Stimulated activated CD4-positive, alpha-beta T cell treated with anti-CD3 and anti-CD28 coated beads, Interleukin-1b, Interleukin-23, amount 100 ng/mL, for 4 hours (primary cell): ENCODE measurements at places on chromosomes 3 and 15.

- no peak for DNase-seq
These were observed 675 bp downstream of the BRPF1 start for GRCh38 chr3:9732080-9732739.

GRCh38 chr15:81254277-81254915 lies 57.7 kb downstream of the IL16 start:
- no peak for DNase-seq

DNA sequence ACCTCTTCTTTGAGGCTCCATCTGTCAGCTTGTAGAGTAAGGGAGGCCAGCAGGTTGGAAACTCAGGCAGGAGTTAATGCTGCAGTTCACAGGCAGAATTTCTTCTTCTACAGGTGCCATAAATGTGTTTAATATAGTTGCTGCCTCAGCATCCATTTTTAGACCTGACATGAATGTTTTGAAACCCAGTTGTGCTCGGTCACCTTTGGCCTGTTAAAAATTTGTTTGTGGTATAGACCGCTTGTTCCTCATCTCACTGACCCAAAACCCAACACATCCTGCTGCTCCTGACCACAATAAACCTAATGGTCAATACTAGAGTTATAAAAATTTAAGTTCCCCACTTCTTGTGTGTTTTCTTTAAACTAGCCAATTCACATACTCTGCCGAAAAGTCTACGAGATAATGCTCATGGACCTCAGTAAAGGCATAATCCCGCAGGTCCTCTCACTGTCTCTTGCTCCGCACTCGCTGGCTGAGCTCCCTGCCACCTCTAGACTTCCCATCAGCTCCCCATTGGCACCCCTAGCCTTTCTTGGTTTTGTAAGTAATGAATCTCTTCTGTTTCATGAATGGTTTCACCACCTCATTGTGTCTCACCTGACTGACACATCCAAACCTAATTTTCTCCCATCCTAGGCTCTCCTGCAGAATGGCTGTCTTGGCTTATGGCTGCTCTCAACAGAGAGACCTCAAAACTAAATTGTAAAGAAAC lies 138.5 kb upstream of the STRIT1 start:
- DNase-seq: no peak

GRCh38 chr3:44041726-44042125 lies 200.0 kb upstream of the TOPAZ1 start:
- no peak for DNase-seq

- DNase-seq: no peak
These were observed 78.1 kb downstream of the STT3B start for GRCh38 chr3:31610700-31611275.

DNA sequence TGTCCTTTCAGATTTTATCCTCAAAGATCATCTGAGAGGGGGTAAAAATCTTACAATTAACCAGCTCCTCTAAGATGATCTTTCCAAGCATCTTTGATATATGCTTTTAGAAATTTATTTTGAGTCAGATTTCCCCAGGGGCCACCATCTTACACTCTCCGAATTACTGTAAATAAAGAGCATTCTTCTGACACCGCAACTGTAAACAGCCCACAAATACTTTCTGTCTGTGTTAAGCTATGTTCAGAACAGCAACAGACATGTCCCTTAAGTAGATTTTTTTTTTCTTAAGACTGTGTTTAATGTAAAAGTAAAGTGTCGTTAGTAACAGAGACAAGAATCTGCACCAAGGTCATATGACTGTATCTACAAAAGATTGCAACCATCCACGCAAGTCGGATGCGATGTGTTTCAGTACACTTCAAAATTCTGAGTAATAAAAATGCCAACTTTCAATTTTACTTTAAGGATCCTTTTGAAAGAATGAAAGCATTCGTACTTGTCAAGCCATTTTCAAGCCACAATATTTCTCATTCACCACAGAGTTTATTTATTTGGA lies 159.0 kb upstream of the KCNH8 start:
- no peak for DNase-seq

- DNase-seq: no peak
These were observed at the start of gene SST for GRCh38 chr3:187669675-187670504. TSS of gene SST (minus strand) at chr3:187670394. CDS start at chr3:187670291, 103 bp downstream.

GRCh38 chr3:43892526-43892925 lies 201.8 kb downstream of the ABHD5 start:
- no peak for DNase-seq

- DNase-seq: no peak
These were observed 10.5 kb upstream of the TM4SF18 start for GRCh38 chr3:149343951-149344350.

- no peak for DNase-seq
These were observed 309.8 kb upstream of the LRRC3B start for GRCh38 chr3:26312816-26313215.

- no peak for DNase-seq
These were observed 4.6 kb upstream of the DENND4A start for GRCh38 chr15:65796610-65797078.

DNA sequence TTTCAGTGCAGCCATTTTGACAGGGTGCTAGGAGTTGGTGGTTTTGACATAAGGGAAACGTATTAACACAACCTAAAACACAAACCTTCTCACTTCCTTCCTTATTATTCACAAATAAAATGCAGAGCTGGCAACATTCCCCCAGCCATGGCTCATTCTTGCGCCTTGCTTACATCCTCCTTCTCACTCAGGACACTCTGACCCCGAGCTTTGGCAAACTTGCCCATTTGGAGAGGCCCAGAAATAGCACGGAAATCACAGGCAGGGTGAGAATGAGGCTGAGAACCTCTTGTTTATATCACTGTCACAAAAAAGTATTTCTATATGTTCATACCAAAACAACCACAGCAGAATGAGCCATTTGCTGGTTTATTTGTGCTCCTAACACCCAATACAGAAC lies 244.3 kb downstream of the NTRK3 start:
- DNase-seq: no peak

GRCh38 chr3:112604536-112604935 lies 36.4 kb downstream of the CCDC80 start:
- DNase-seq: no peak

GRCh38 chr3:14524311-14524711 lies 15.8 kb downstream of the GRIP2 start:
- no peak for DNase-seq

GRCh38 chr15:41919201-41919820 lies 25.5 kb upstream of the SPTBN5 start:
- DNase-seq: no peak

GRCh38 chr3:128289534-128289933 lies 136.3 kb downstream of the EEFSEC start:
- no peak for DNase-seq

GRCh38 chr15:41276831-41277230 lies 45.8 kb downstream of the CHP1 start:
- no peak for DNase-seq

DNA sequence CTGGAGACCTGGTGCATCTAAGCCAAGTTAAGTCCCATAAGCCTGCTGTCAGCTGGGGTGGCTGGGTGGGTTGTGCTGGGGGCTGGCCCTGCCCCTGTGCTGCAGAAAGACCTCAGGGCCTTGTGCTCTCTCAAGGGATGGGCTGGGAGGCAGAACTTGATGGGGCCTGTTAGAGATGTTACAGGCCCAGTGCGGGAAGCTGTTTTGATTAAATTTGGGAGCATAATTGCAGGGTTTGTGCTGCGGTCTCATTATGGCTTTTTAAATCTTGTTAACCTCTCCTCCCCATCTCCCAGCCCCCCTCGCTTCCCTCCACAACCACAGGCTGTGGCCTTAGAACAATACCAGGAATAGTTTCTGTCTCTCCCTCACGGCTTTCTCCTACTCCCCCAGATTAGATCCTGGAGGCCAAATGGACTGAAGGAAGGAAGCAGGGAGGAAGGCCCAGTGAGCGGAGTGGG lies 87.6 kb upstream of the TLE3 start:
- no peak for DNase-seq

DNA sequence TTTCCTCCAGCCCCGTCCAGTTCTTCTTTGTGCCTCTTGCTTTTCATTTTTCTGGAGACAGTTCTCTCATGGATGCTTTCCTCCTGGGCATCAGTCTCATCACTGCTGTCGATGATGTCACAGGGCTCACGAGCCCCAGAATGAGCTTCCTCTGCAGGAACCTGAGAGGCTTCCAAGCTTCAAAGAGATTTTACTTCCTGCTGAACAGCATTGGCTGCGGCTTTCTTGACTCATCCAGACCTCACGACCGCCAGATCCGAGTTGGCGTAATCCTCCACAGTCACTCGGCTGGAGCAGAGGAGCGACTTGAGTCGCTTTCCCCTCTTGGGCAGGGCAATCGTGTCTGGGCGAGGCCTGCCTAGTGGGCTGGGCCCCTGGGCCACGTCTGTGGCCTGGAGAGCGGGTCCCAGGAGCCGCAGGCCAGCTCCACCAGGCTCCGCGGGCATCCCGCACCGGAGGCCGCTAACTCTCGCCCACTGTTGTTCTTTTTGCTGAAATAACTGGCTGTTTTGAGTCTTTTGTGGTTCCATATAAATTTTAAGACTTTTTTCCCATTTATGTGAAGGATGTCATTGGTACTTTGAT lies 20.8 kb upstream of the FAN1 start:
- no peak for DNase-seq

DNA sequence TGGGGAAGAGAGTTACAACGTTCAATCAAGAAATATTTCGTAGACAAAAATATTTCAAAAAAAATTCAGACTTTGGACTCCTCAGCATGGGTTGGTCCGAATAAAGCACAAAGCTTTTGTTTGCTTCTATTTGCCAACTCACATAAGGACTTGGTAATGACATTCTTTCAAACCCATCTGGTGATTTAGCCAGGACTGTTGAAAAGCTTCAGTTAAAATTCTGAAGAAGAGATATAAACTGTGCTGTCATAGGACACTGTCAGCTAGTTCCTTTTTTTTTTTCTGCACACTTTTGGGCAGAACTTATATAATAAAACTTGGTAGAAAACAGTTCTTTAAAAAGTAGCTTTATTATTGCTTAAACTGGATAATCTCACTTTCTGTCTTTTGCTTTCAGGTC lies 660.8 kb upstream of the SGO1 start:
- DNase-seq: no peak

DNA sequence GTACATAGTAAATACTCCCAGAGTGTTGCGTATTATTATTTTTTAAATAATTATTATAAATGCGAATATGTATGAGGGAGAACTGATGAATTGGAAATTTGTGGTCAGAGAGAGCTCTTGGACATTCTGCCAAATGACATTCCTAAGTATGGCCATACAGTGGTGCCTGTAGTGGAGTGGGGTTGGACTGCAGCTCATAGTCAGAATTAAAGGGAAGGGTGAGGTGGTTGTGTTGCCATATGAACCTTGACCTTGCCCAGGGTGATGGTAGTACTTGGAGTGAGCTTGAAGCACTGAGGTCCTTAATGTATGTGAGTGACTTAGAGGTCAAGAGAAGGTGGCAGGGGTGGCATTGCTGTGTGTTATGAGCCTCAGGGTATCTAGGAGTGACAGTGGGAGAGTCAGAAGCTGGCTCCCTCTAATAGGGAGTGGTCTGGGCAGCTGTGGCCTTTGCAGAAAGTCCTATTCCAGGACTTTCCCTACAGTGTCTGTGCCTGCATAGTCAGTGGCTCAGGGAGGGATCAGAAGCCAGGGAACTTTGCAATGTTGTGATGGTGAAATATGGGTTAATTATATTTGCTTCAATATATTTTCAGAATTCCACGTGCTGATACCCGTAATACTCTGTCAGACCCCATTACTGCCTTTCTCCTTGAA lies 26.2 kb downstream of the PDE8A start:
- DNase-seq: no peak

DNA sequence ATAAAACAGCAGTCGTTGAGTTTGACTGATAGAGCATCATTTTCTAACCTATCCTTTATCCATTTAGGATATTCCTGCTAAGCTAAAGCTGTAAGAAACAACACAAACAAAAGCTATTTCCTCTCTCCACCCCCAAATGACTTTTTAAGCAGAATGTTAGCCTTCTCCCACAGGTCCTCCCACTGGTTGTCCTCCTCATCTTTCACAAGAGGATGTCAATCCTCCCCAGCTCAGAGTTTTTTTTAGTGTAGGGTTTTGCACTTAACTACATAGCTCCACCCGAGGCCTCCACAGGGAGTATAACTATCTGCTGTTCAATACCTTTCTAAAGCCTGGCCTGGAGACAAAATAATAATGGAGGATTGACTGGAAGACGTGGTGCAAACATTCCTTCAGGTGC lies 7.8 kb downstream of the SETMAR start:
- no peak for DNase-seq

GRCh38 chr3:182568261-182568660 lies 225.0 kb upstream of the ATP11B start:
- no peak for DNase-seq

GRCh38 chr3:13783476-13783875 lies 96.4 kb downstream of the WNT7A start:
- DNase-seq: no peak

- DNase-seq: no peak
These were observed 55.0 kb downstream of the GOLIM4 start for GRCh38 chr3:168040607-168041208.

DNA sequence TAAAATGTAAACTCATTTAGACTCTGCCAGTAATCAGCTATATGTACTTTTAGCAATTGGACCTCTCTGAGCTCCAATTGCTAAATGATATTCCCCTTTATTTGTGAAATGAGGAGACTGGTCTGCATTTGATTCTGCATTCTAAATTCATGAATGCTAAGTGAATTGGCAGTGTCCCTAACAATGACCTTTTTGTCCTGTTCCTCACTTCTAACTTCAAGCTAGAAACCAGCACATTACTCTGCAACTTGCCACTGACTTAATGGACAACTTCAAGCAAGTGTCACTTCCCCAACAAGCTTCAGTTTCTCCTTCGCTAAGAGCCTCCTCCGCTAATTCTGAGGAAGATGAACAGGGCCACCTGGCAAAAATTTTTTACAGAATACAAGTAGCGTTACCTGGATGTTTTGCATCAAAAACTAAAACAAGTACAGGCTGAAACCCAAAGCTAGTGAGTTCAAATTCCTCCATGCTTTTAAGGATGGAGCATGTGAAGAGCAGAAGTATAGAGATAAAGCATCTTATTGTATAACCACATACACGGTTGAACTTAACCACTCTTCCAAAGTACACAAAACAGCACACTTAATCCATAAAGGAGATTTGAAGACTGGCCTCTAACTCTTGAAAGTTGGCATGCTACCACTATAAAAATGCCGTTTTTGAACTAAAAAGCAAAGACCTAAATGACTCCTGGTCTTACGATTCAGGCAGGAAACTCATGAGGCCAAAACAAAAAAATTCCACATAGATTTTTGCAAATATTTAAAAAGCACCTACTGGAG lies 207.6 kb downstream of the MAGI1 start:
- DNase-seq: no peak

- no peak for DNase-seq
These were observed 55.1 kb upstream of the SLC25A26 start for GRCh38 chr3:66165660-66166059.

DNA sequence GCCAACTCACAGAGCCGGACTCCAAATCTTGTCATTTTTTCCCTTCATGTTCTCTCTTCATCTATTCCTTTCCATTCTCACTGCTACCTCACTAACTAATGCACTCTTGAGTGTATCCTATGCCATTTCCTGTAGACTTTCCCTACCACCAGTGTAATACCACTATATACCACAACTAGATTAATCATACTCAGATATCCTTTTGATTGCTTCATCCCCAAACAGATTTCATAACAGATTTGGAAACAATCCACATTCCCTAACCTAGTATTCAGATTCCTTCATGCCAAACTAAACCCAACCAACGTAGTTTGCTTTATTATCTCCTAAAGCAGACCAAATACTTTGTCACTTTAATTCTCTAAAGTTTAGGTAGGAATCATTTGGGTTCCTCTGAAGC lies 2.6 kb upstream of the PLOD2 start:
- DNase-seq: no peak

GRCh38 chr15:70086636-70087035 lies 11.1 kb downstream of the TLE3 start:
- no peak for DNase-seq
